ENCODE measurements at places on chromosomes 1 and 21.

DNA sequence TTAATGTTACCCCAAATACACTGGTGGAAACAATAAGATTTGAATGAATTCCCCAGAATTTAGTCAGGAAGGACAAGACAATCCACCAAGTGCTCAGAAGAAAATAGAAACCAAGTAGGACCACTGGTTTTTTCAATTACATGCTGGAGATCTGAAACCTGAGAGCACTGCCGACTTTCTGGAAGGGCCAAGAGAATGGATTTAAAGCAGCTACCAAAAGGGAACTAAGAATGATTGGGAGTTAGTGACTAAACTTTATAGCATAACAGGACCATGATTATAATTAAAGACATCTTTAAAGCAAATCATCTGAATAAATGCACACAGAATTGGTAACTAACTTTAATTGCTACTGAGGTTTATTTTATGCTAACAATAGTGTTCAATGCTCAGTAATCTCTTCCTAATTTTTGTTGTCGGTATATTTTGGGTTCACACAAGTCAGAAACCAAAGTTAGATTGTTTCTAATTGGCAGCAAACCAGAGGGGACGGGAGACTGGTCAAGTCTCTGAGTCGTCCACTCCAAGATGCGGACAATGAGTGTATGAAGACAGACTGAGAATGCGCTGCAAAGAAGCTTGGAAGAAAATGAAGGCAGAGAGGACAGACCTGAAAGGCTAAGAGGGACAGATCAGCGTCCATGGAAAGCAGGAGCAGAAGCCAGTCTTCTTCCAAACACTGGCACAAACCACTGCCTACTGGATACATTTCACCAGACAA is 2.3 kb upstream of the RGS13 start:
- no peak for ATAC-seq

GRCh38 chr1:245085508-245086095 is 69.2 kb upstream of the KIF26B start:
- no peak for ATAC-seq

- ATAC-seq = no peak
Measured at GRCh38 chr1:27007909-27008582, 4.6 kb downstream of the TENT5B start.

GRCh38 chr1:213014642-213015041 is 1.0 kb downstream of the ANGEL2 start:
- no peak for ATAC-seq

- ATAC-seq = no peak
Measured at GRCh38 chr1:37951041-37951782, 4.4 kb upstream of the INPP5B start.

DNA sequence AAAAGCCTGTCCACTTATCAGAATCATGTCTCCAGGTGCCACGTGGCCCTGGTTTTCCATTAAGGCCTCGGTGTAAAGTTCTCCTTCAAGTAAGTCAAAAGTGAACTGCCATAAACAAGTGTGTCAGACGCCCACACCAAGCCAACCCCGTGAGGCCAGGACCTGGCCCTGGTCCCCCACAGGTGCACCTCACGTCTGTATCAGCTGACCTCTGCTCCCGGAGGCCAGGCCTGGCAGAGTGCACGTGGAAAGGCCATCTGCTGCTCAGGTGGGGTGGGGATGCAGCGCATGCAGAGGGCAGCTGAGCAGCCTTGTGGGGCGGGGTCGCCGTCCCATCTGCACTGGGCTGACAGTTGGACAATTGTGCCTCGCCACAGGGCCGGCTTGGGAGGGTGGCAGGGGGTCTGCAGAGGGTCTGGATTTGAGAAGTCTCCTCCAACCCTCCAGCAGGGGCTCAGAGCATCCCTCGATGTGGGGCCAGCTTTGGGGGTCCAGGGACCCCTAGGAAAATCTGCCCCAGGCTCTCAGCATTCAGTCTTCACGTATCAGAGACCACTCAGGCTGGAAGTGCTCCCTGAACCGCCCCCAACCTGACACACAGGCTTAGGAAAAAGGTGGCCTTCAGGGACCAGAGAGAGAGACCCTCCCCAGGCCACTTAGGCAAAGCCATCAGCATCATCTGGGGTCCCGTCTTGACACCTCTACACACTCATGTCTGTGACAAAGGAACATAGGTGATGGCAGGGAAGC is 3.0 kb downstream of the SLC19A1 start:
- ATAC-seq = no peak

DNA sequence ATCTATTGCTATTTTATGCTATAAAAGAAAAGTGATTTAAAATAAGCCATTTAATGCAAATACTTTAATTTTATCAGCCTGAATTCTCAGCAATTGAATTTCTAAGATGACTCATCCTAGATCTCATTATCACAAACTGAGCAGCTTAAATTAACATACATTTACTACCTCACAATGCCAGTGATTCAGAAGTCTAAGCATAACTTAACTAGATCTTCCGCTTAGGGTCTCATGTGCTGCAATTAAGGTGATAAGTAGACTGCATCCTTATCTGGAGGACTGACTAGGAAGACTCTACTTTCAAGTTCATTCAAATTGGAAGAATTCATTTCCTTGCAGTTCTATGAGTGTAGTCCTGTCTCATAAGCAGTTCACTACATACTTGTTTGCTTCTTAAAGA is 286.6 kb downstream of the COL11A1 start:
- no peak for ATAC-seq

DNA sequence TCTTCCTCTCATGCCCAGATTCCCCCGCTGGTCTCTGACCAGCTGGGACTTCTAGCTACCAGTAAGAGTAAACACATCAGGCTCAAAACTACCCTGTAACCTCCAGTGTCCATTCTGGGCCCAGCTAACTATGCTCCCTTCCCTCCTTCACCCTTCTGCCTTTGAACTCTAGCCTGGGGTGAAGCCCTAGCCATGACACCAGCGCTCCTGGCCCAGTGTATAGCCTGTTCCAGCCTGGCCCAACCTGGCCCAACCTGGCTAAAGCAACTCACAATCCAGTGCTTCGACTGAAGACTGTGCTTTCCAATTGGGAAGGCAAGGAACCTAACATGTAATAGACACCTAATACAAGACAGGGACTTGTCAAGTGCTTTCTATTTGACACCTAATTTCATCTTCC is 27.6 kb downstream of the CSMD2 start:
- no peak for ATAC-seq

DNA sequence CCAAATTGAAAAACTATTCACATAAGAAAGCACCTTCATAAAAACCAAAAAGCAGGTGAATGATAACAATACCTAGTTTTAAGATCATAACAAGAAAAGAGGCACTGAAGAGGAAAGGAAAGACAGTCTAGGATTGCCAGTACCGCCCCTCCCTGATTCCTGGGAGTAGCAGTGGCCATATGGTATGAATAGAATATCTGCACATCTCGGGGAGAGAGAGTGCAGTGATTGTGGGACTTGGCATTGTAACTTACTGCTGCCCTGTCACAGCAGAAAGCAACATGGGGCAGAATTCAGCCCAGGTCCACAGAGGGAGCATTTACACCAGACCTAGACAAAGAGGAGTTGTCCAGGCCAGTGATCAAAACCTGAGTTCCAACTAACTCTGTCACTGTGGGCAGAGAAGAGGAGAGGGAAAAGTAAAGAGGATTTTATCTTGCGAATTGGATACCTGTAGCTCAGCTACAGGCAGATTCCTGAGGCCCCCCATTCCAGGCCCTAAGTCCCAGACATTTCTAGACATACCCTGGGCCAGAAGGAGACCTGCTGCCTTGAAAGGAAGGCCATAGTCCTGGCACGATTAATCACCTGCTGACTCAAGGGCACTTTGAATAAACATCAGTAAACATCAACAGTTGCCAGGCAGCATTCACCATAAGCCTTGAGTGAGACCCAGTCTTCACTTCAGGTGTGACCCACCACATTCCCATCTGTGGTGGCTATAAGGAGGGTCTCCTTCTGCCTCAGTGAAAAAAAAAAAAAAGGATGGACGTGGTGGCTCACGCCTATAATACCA is 397.5 kb downstream of the TGFB2 start:
- ATAC-seq = no peak

All from activated CD4-positive, CD25-positive, alpha-beta regulatory T cell treated with anti-CD3 and anti-CD28 coated beads, Interleukin-2, amount 50 U/mL, for 24 hours (primary cell).